ENCODE measurements at places on chromosomes 13 and 19.

DNA sequence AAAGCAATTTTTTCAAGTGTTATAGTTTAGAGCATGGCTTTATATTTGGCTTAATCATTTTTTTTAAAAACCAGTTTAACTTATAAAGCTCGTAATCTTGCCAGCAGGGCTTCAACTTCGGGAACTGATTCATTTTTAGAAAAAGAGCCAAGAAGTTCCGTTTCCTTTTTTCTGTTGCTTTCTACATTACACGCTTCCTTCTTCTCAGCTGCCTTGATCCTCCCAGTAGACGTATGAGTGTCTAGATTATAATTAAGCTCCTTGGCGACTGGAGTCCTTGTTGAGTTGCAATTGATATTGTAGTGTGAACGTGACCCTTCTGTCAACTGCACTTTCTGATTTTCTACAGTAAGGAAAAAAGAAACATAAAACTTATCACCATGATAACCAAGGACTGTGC is 497.2 kb downstream of the DIAPH3 start:
- DNase-seq: no peak

GRCh38 chr19:34229721-34230120 is 24.6 kb upstream of the GARRE1 start:
- DNase-seq: no peak

DNA sequence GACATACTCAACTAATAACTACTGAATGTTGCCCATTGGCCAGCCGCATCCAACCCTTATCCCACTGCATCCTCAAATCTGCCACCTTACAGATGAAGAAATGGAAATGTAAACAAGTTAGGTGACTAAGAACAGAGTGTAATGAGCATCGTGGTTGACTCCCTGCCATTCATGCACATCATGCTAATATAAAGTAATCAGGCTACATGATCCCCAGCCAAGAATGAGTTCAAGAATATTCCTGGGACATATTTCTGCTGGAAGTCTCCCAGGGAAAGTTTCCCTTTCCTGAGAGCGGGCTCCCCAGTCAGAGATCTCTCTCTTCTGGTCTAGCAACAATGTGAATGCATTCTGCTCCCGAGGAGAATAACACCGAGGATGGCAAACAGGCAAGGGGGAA is 55.9 kb upstream of the SERP2 start:
- DNase-seq: no peak

DNA sequence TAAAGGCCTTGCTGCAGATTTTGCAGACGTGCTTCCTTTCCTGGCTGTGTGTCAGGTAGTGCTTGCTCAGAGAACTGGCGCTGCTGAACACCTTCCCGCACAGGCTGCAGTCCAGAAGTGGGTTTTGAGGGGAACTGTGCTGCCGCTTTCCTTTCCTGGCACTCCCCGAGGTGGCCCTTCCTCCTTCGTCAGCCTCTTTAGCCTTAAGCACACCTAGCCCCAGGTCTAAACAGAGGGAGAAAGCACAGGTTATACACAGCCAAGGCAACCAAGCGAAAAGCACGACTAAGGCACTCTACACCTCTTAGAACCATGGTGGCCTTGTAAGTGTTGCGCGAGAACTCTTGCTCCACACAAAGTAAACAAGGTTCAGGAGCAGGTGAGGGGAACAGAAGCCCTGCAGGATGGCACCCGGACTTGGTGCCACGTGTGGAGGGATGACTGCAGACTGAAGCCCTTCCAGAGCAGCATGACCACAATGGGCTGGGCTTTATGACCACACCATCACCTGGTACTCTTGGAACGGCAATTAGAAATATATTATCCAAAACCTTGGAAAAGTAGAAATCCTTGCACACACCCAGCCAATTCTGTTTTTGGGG is 23.6 kb downstream of the ZNF541 start:
- DNase-seq: no peak

- peak; percentile 5 for DNase-seq
Observed at GRCh38 chr19:54470991-54471782, 1.9 kb downstream of the CDC42EP5 start.

DNA sequence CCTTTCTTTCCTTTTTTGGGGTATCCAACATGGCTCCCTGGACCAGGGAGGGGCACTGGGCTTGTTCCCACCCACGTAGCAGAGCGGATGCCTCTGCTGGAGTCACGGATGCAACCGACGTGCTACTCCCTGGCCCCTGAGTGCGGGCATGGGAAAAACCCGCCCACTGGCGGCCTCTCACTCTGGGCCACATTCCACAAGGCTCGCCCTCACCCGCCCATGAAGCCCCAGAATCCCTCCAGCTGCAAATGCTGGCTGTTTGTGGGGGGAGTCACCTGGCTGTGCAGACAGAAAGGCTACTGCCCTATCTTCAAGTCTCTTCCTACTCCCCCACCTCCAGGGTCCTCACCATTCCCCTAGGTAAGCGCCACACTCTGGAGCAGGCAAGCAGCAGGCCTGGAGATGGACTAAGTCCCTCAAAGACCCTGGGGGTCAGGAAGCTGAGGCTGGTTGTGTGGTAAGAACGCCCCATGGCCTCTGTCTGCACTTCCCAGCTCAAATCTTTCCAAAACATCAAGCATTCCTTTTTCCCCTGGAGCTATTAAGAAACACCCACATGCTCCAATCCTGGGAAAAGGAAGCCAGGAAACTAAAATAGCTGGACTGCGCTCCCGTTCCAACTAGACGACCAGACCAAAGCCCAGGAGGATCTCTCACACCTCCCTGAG is 17.9 kb upstream of the EPHX3 start:
- no peak for DNase-seq

DNA sequence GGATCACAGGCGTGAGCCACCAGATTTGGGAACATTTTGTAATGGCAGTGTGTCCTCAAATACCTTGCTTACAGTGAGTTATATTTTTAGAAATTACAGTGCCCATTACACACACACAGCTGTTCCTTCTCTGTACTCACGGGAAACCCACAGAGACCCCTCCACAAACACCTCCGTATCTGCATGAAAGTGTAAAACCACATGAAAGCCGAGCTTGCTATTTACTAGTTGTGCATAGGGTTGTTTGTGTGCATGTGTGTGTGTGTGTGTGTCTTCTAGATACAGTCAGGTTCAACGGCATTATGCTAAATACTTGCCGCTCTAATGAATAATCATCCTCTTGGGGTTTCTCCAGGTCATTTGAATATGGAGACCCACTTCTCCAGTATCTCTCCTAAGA is 22.3 kb upstream of the LILRA2 start:
- DNase-seq: no peak
